ENCODE measurements at places on chromosomes 6 and 20.

DNA sequence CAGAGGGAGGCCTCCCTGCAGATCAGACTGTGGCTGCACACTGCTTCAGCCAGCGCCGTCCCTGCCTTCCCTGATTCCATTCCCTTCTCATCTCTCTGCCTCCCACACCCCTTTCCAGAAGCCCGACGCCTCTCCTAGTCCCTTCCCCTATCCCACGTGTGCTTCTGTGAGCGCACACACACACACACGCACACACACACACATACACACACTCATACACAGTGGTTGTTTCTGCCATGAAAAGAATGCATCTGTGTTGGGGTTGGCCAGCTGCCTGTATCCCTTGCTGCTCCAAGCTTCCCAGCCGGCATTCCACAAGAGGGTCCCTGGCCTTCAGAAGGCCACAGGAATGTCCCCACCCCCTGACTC is 51.7 kb downstream of the MOCS1 start:
- DNase-seq, result no peak

DNA sequence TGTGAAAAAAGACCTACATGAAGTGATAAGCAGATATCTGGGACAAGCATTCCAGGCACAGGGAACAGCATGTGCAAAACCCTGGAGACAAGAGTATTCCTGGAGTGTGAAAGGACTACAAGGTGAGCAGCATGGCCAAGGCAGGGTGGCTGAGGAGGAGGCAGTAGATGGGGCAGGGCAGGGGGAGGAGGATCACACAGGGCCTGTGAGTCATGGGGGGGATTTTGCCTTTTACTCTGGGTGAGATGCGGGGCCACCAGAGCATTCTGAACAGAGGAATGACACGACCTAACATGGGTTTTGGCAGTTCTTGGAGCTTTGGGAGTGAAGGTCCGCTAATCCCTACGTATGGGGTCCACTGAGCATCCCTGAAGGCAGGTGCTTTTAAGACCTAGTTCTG is 69.8 kb upstream of the CCN6 start:
- no peak for DNase-seq

DNA sequence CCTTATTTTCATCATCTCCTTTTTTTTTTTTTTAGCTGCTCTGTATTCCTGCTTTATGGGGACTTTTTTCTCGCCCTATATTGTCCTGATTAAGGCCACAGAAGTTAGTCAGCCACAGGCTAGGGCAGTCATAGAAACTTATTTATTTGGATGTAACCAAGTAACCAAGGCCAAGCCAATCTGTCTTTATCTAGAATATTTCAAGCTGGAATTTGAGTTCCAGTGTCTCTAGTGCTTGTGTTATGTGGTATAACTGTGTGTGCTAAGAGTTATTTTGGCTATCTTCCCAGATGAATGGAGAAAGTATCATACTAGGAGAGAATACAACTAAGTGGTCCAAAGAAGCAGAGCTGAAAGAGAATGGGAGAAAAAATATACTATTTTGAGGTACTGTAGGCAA is 751.5 kb downstream of the CBLN4 start:
- DNase-seq, result no peak

DNA sequence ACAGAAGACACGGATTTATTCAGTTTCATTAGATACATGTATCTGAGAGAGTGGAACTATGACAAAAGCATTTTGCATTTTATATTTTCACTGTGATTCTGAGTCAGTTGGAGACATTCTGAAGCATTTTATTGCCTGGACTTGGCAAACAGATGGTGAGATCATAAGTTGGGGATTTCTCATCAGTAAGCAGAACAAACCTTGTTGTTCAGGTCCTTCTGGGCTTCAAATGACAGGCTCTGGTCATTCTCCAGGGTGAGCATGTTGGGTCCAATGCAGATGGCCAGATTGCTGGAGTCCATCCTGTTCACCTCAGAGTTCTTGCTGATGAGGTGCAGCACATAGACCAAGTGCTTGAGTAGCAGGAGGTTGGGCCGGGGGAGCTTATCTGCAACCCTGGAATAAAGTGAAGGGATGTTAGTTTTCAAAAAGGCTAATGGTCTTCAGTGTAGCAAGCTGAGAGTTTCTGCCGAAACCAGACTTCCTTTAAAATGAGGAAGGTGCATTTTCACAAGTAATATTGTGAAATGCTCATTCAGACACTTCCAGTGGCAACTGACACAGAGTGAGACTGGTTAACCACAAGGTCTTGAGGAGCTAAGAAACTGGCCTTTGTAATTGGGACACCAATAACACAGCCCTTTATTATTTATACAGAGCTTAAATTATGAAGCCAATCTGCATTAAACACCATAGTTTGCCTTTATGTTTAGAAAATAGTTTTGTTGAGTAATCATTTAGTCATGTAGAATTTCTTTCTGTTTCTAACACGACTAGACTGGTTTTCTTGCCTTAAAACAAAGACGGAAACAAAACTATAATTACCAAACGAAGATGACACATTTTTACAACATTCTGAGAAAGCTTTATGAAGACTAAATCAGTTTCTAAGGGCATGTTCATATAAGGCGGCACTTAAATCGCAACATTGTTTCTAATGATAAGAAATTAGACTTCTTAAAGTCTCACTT is 5.6 kb downstream of the TAGAP start:
- no peak for DNase-seq

DNA sequence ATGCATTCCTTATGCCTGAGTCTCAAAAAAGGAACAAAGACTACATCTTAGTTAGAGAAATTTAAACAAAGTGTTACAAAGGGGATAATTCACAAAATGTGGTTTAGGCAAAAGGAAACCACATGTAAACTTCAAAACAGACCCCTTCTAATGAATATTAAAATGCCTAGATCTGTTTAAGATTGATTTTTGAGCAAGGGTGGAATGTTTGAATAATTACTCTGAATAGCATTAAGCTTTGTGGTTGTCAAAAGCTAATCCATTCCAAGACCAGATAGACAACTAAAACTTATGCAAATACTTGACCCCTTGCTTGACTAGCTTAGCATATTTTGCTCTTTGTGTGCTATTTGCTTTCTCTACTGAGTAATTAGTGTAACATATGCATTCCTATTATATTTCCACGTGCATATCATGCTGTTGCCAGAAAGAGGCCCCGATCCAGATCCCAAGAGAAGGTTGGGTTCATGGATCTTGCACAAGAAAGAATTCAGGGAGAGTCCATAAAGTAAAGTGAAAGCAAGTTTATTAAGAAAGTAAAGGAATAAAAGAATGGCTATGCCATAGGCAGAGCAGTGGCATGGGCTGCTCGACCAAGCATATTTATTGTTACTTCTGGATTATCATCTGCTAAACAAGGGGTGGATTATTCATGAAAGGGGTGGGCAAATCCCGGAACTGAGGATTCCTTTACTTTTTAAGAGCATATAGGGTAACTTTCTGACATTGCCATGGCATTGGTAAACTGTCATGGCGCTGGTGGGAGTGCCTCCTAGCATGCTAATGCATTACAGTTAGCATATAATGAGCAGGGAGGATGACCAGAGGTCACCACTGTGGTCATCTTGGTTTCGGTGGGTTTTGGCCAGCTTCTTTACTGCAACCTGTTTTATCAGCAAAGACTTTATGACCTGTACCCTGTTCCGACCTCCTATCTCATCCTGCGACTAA is 1193.4 kb upstream of the EYS start:
- no peak for DNase-seq

DNA sequence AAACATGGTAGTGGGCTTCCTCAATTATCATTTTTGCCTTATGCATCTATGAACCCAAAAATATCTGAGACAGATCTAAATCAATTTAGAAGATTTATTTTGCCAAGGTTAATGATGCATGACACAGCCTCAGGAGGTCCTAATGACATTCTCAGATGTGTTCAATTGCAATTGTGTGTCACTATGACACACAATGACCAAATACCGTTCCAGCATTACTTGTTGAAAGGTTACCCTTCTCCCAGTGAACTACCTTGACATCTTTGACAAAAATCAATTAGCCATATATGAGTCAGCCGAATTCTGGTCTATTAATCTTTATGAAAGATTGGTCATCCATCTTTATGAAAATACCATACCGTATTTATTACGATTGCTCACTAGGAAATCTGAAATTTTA is 592.5 kb upstream of the GJE1 start:
- DNase-seq, result no peak

- DNase-seq, result no peak
Measured at GRCh38 chr6:28315628-28316027, 20.3 kb downstream of the ZSCAN31 start.
